ENCODE measurements at places on chromosomes 6 and 20.

- DNase-seq = no peak
Measured at GRCh38 chr6:109456111-109456583, 575 bp upstream of the MICAL1 start.

GRCh38 chr6:93407186-93407585, 12.2 kb downstream of the EPHA7 start:
- no peak for DNase-seq

DNA sequence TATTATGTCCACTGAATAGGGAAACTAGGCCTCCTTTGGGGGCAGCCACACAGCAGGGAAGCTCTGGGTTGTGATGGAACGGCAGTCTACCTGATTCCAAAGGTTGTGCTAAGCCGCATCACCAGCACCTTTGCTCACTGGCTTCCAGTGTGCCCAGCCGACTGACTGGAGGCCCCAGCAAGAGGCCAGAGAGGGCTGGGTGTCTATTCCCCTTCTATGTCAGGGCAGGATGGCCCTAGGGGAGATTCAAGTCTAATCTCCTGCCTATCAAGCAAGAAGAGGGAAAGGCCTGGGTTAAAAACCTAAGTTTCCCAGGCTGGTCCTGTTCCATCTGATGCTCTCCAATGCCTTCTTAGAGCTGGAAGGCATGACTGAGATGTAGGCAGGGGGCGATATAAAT, 53.6 kb downstream of the JPH2 start:
- DNase-seq = no peak

- no peak for DNase-seq
Measured at GRCh38 chr20:36149469-36149868, 5.1 kb upstream of the EPB41L1 start.

All from foreskin melanocyte (primary cell).